ENCODE measurements at places on chromosomes 6 and 20. TPM values are rescaled to one million over a fixed set of nuclear protein-coding genes. Genes with fewer than 3 reads are reported as not detected.

GRCh38 chr6:113909224-113909856 lies 52.2 kb downstream of the MARCKS start:
- DNase-seq, result peak; percentile 79

GRCh38 chr6:139748353-139749146 lies 374.1 kb upstream of the CITED2 start:
- no peak for DNase-seq

DNA sequence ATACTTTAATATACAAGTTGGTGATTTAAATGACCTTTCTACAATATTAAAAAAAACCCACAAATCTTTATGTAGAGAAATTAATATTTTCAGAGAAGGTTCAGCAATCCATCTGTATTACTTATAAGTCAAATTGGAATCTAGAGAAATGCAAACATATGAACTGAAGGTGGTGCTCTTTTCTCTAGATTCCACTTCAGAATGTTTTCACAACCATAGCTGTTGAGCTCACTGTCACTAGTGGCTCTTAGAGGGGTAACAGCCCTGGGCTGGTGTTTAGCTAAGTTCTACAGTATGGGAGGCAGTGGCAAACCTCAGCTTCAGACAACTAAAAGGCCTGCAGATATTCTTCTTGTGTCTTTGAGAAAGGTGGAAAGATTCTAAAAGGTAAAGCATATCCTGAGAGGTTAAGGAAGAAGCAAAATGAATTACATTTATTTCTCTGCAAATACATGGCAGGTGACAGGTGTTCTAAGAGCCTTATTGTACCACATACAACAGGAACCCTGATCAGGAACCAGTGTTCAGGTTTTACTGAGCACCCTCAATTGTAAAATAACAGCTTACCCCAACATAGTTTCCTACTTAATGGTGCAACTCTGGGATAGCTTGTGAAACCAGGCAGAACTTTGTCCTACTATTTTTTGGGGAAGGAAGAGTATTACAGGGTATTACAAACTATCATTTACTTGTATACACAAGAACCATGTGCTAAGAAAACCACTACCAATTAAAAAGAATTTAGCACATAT lies 56.6 kb upstream of the SAMHD1 start:
- DNase-seq, result peak; percentile 44

SLA2 gene
- not detected for total RNA-seq

CTCFL gene
- total RNA-seq, result not detected

BPI gene
- not detected for total RNA-seq

GSTA3 gene
- not detected for total RNA-seq

DDO gene
- total RNA-seq, result 3.3 TPM

LY6G6D gene
- total RNA-seq, result not detected

MEI4 gene
- not detected for total RNA-seq

B4GALT5 gene
- total RNA-seq, result 33.1 TPM

Data from dermis microvascular lymphatic vessel endothelial cell (primary cell).